Activated effector memory CD4-positive, alpha-beta T cell treated with anti-CD3 and anti-CD28 coated beads, Interleukin-2, amount 50 U/mL, for 16 hours (primary cell): ENCODE measurements at places on chromosomes 2 and 18.

DNA sequence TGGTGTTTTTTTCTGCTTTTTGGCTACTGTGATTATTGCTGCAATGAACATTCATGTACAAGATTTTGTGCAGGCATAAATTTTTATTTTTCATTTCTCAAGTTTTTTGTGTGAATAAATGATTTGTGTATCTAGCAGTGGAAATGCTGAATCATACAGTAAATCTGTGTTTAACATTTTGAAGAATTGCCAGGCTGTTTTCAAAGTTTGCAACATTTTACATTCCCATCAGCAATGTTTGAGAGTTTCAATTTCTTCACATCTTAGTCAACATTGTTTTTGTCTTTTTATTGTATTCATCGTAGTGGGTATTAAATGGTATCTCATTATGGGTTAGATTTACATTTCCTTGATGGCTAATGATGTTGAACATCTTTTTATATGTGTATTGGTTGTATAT lies 98.8 kb upstream of the RBMS1 start:
- no peak for DNase-seq

GRCh38 chr18:76259711-76260110 lies 235.3 kb downstream of the ZNF516 start:
- no peak for DNase-seq

GRCh38 chr2:234269769-234270204 lies 219.3 kb downstream of the SPP2 start:
- DNase-seq: no peak

GRCh38 chr2:120596191-120596811 lies 139.4 kb upstream of the GLI2 start:
- no peak for DNase-seq

DNA sequence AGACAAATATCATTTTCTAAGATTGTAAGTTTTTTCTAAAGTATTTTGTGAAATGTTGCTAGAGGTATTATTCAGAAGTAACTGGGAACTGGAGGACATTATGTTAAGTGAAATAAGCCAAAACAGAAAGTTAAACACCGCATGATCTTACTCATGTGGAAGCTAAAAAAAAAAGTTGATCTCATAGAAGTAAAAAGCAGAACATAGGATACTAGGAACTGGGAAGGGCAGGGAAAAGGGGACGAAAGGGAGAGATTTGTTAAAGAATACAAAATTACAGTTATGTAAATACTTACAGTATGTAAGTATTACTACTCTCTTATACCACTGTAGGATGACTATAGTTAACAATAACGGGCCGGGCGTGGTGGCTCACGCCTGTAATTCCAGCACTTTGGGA lies 46.7 kb upstream of the CDKL4 start:
- DNase-seq: no peak

DNA sequence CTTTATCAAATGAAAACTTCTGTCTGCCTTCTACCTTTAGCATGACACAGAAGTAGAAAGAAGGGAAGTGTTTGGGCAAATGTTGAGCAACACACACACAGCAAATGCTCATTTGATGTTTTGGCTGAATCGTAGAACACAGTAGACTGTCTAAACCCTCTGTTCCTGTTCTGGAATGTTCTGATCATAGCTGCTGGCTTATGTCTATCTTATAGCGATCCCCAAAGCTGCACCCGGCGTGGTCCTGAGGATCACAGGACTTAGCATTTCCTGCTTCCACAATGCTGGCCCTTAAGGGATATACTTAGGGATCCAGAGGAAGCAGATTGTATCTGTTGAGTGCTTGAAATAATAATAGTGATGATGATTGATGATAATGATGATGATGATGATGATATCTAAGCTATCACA lies 15.2 kb downstream of the GNLY start:
- DNase-seq: no peak

DNA sequence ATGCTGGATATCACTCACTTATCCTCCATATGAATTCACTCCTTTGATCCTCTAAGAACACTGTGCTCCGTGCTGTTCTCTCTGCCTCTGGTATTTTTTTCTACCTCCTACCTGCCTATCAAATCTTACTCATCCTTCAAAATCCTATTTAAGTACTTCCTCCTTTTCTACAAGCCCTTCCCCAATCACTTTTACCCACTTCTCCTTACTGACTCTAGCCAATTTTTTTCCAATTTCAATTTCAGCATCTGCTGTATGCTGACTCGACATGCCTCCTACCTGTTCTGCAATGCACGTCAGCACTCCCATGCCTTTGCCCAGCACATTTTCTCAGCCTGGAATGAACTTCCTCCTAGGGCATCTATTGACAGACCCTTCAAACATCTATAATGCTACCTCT lies 37.3 kb upstream of the LNPK start:
- DNase-seq: no peak

DNA sequence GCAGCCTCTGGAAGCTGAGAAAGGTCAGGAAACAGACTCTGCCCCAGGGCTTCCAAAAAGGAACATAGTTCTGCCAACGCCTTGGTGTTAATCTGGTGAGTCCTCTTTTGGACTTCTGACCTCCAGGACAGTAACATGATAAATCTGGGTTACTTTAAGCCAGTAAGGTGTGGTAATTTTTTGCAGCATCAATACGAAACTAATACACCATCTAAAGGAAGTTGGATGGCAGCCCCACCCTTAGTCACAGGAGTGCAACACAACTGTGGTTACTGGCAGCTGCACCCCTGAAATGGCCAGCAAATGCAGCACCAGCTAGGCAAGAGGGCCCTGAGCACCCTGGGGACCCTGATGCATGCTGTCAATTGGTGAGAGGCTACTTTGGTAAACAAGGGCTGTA lies 25.8 kb downstream of the CREG2 start:
- no peak for DNase-seq

DNA sequence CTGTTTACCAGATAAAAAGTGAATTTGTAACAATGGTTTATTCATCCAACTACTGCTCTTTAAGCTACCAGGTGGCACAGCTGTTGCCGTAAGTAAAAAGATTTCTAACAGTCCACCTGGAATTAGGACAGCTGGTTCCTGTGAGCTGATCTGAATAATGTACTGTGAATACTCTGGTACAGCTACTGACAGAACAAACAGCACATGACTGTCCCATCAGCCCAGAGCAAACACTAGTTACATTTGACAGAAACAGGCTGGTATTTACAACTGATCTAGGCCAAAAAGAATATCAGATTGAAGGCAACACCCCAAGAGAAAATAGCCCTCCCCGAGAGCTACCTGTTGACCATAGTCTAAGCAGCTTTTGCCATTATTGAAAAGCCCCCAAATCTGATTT lies 840.4 kb downstream of the CPS1 start:
- no peak for DNase-seq
